Activated T-helper 1 cell treated with anti-CD3 and anti-CD28 coated beads, Interleukin-2, amount 50 U/mL, for 16 hours (primary cell): ENCODE measurements at places on chromosomes 13 and 19.

DNA sequence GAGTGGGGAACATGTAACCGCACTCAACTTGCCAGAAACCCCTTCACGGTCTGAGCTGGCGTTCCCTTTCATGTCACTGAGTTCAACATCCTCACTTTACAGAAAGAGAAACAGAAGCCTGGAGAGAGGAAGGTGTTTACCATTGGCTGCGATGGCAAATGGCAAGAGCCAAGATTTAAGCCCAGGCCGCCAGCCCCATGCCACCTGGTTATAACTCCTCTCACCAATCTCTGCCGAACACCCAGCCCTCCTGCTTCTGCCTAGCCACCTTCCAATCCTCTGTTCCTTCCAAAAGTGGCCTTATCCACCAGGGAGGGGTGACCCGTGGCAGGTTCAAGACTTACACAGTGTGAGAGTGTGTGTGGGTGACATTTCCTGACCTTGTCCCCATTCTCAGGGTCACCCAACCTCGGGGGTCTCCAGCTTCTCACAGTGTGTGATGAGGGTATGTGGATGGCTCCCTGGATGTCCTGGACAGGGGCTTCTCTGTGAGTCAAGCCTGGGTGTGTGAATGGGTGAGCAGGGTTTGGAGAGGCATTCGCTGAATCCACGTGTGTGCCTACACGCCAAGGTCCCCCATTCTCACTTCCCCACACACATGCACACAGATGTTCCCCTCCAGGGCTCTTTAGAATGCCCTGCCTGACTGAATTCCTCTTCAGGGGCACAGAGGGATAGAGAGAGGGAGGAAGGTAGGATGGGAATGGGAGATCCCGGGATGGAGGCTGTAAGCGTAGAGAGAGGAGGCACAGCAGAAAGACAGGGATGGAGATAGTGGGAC, 1.2 kb downstream of the CADM4 start:
- no peak for DNase-seq

GRCh38 chr19:19460761-19461265, 54.5 kb downstream of the TSSK6 start:
- DNase-seq = peak; percentile 38

GRCh38 chr19:23222998-23223652, 27.1 kb downstream of the ZNF724 start:
- no peak for DNase-seq

- no peak for DNase-seq
Observed at GRCh38 chr13:41284512-41285288, 21.3 kb upstream of the MTRF1 start.

DNA sequence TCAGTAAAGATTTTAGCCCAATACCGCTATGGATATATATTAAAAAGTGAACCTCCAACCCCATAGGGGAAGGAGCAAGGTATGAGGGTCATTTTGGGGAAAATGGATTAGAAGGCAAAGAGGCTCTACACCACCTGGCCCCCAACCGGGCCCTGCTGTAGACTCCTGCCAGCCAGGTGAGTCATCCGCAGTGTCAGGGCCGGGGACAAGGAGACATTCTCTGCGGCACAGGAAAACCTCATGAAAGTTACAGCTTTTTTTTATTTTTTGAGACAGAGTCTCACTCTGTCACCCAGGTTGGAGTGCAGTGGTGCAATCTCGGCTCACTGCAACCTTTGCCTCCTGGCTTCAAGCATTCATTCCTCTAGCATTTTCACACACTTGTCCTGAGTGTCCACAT, 32.0 kb downstream of the ZFR2 start:
- DNase-seq = no peak

- no peak for DNase-seq
Observed at GRCh38 chr19:1468821-1469254, 10.2 kb downstream of the C19orf25 start.

DNA sequence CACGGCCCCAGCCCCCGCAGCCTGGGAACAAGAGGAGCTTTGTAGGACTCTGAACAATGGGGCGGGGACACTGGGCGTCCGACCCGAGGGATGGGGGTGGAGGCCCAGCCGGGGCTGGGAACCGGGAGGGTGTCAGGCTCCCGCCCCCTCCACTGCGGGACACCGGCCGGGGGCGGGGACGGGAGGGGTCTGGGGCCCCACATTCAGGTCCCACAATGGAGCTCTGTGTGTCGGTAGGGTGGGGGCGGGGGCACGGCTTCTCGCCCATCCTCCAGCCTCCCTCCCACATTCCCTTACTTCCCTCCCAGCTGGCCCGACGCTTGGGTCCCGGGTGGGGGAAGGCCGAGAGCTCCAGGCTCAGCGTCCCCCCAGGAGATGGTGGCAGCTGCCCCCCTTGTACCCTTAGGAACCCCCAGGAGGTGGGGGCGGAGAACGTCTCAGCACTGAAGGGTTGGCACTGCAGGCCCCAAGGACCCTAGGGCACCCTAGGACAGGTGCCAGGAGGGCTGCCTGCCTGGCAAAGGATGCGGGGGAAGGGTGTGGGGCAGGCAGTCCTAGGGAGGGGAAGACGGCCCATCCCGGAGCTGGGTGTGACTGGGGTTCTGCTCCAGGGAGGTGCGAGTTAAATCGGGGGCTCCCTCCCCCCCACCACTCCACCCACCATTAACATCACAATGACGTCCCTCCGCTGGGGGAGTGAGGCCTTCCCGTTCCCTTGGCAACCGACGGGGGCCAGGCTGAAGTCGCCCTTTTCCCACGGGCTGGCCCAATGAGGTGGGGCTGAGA, 5.3 kb downstream of the TTYH1 start:
- no peak for DNase-seq

GRCh38 chr19:38180071-38180470, 44.0 kb downstream of the DPF1 start:
- no peak for DNase-seq

GRCh38 chr19:10945264-10945663, 15.6 kb upstream of the SMARCA4 start:
- DNase-seq = no peak

- DNase-seq = no peak
Observed at GRCh38 chr13:26992951-26993719, 178.5 kb downstream of the USP12 start.

DNA sequence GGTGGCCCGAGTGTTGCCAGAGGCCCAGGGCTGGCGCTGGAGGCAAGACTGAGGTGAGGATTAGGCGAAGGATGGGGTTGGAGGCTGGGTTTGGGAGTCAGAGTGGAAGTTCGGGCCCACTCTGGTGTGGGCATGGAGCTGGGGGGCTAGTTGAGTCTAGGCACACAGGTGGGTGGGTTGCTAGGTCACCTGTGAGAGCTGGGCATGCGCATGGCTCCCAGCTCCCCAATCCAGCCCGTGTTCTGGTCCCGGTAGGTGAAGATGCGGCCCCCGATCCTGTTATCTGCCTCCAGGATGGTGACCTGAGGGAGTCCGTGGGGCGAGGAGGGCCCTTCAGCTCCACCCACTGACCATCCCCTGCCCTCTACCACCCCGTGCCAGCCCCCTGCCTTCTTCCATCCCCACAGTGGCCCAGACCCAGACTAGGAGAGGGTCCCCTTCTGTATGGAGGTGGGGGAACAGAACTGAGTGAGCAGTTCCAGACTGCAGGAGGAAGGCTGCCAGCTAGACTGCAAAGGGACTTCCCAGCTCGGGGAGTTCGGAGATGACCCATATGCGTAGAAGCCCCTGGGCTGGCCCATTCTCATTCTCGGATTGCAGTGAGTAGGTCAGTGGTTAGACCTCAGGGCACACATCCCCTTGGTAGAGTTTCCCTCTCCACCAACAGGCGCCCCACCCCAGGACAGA, 1.7 kb downstream of the IL4I1 start:
- DNase-seq = no peak

- DNase-seq = no peak
Observed at GRCh38 chr19:46269101-46269500, 27.7 kb upstream of the HIF3A start.

DNA sequence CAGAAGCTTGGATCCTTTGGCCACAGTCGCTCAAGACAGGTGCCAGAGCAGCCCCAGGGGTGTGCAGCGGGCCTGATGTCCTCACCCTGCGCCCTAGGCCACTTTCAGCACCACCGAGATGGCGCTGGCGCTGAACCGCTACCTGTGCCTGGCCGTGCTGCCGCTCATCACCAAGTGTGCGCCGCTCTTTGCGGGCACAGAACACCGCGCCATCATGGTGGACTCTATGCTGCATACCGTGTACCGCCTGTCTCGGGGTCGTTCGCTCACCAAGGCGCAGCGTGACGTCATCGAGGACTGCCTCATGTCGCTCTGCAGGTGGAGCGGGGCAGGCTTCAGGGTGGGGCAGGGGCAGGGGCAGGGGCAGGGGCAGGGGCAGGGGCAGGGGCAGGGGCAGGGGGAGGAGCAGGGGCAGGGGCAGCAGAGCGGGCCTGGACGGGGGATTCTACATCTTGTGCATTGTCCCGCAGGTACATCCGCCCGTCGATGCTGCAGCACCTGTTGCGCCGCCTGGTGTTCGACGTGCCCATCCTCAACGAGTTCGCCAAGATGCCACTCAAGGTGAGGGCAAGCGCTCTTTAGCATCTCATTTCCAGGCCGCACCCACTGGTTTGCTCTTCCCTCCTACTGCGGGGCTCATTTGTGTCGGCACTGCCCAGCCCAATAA, 69.1 kb downstream of the RYR1 start:
- no peak for DNase-seq

- DNase-seq = no peak
Observed at GRCh38 chr19:57317503-57317902, 2.8 kb upstream of the ZNF543 start.

DNA sequence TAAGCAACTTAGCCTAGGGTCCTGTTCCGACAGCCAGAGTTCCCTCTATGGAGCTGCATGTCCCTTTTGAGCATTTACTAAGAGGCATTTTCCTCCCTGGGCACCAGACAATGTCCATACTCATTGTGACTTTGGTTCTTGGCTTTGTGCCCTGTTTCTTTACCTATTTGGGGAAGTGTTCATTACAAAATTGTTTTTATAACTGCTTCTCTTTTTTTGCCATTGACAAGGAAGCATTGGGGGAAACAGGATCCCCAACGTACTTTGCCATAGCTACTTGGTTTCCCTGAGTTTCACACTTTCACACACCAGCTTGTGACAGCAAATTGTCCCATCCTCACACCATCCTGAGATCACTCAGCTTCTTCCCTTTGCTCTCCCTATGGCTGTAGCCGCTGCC, 81.1 kb upstream of the SIAH3 start:
- DNase-seq = no peak

- no peak for DNase-seq
Observed at GRCh38 chr13:46354156-46355087, 32.6 kb downstream of the RUBCNL start.

DNA sequence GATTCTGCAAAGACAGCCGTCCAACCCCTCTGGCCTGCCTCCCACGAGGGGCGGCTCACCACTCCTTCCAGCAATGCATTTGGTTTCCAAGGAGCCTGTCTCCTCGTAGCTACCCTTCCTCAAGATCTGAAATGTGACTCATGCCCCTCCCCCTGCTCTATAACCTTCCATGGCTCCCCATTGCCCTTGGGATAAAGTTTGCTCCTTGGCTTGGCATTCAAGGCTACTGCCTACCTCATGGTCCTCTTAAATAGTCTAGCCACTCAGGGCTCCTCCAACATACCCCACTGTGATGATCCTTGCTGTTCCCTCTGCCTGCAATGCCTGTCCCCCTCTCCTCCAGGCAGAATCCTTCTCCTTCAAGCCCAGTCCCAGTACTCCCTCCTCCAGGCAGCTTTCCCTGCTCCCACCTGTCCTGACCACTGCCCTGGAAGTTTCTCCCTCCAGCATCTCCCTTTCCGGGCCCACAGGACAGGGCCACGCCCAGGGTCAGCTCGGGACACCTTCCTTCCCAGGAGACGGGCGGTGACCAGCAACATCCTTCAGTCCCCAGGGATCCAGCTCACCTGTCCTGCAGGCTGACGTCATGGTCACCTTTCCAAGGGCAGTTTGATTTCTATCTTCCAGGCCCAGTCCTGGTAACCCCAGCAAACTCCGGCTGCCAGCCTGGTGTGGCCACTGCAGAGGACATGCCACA, 19.2 kb upstream of the SEMA6B start:
- no peak for DNase-seq

DNA sequence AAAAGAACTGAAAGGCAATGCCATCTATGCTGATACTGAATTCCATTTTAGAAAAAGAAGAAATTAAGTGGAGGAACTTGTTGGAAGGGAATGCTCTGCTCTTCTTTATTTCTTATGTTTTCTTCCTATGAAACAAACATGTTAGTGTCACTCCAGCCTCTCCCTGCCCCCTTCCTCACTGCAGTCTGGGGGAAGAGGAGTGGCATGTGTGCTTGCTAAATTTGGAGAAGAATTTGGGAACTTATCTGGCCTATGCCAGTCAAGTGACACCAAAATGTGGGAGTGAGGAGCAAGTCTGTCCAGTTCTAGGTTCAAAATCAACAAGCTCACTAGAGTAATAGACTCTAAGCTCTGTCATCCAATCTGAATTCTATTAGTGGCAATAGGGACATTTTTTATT, 214.6 kb downstream of the RBM26 start:
- no peak for DNase-seq

DNA sequence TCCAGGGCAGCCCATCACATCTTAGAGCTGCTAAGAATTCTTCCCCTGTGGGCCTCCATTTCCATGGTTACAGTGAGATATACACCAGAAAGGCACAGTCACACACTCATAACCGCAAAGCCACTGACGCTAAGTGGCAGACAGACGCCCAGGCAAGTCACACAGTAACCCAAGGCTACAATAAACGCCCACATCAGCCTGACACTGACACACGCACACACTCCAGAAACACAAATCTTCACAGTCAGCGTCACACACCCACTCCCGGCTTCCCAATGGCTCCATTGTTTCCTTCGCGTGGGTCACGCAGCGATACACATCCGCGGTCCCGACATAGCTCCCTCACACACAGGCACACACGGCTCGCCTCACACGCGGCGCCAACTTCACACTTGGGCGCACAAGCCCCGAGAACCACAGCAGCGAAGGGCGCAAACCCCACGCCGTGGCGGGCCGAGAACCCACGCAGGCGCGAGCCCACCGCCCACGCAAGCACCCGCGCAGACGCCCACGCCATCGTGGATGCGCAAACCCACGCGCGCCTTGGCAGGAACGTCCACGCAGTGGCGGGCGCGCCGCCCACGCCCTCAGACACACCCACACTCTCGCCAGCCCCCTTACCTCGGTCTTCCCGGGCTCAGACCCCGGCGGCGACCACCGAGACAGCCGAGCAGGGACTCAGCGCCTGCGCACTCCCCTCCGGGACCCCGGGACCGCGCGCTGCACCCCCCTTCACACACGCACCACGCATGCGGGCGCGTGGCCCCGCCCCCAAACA, at the start of gene ZNF667:
Gene ZNF667, minus strand, starts transcription at position 695 of the 778 bp plus-strand sequence. CDS start 14,975 bp downstream, outside the sequence.
- DNase-seq = no peak

- DNase-seq = no peak
Observed at GRCh38 chr19:46746281-46747057, at the start of gene STRN4. TSS of gene STRN4 (minus strand) at chr19:46746450. CDS start at chr19:46746430, 20 bp downstream.

- peak; percentile 15 for DNase-seq
Observed at GRCh38 chr19:45558399-45558878, 26.2 kb downstream of the OPA3 start.

GRCh38 chr13:28100150-28101121, at the start of gene FLT3:
TSS of gene FLT3 (minus strand) at chr13:28100576. CDS start at chr13:28100510, 66 bp downstream.
- no peak for DNase-seq
